Activated T-cell treated with anti-CD3 and anti-CD28 coated beads for 1 hour (primary cell): ENCODE measurements at places on chromosomes 7 and 10.
A peak's percentile ranks its signal among the peaks of the same experiment; 100 is the strongest.

- no peak for DNase-seq
These were observed 100.3 kb downstream of the PLPP4 start for GRCh38 chr10:120557311-120557710.

- no peak for DNase-seq
These were observed 64.2 kb upstream of the MEOX2 start for GRCh38 chr7:15750727-15751126.

DNA sequence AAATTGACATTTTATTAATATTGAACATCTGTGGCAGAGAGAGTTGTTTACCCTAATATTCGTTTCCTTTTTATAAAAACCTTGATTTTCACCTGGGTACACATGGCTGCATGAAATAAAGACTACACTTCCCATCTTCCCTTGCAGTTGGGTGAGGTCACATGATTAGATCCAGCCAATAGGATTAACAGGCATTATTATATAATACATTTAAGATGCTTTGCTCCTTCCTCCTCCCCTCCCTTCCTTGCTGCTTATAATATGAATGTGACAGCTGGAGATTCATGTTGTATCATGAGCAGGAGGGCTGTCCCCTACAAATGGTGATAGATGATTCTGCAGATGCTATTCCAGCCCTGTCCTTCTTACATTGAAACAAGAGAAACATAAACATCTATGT lies 146.6 kb downstream of the SH2D4B start:
- no peak for DNase-seq

DNA sequence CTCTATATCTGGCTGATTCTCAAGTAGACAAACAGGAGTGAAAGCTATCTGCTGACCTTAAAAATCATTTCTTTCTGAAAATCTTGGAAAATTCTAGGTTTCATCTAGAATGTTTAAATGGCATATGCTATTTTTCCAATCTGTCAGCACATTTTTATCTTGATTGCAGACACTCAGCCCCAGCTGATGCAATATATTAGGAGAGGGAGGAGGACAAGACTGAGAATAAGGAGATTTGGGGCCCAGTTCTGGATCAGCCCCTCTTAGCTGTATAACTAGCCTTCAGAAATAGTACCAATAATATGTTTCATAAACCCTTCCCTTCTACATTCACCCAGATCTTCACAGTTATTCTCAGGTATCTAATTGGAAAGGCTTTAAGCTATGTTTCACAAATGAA lies 131.2 kb downstream of the HDAC9 start:
- no peak for DNase-seq

GRCh38 chr7:135833642-135834041 lies 85.0 kb upstream of the FAM180A start:
- DNase-seq: no peak

GRCh38 chr7:29179115-29179514 lies 15.5 kb upstream of the CHN2 start:
- no peak for DNase-seq

GRCh38 chr7:26200038-26200443 lies 505 bp downstream of the HNRNPA2B1 start:
- peak; percentile 77 for DNase-seq

DNA sequence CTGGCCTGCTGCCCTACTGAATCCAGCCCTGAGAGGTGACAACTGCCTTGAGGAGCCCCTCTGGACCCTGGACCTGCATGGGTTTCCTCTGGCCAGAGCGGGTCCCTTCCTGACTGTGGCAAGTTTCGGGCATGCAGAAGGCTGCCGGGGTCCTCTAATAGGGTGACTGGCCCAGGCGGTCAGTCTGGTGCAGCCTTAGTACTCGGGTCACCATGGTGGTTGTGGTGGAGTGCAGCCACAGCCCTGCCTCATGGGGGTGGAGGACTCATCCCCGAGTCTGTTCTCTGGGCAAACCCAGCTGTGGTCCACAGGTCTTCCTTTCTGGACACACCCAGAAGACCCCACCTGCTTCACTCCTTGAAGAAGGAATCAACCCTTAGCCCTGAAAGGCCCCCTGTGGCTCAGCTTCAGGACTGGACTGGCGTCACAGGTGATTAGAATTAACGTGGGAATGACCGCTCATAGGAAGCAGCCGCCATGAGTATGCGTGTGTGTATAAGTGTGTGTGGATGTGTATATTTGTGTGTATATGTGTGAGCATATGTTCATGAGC lies 28.7 kb downstream of the RAMP3 start:
- no peak for DNase-seq
